ENCODE measurements at places on chromosomes 16 and 17. TPM values are rescaled to one million over a fixed set of nuclear protein-coding genes. Genes with fewer than 3 reads are reported as not detected.

GRCh38 chr16:11234884-11235702 is 20.9 kb downstream of the SOCS1 start:
- H3K36me3 ChIP-seq: peaks cover 1% of the 10 kb centered on the region
- peak overlapping the region; percentile 75 for H3K27ac ChIP-seq
- DNase-seq: no peak

GRCh38 chr16:67666032-67666551 is 458 bp downstream of the ENKD1 start:
- no peak for DNase-seq
- peaks cover 43% of the 10 kb centered on the region for H3K4me1 ChIP-seq
- no peak overlapping the region for H3K27ac ChIP-seq
- H3K36me3 ChIP-seq: no peaks in the 10 kb centered on the region
- H3K27me3 ChIP-seq: no peaks in the 10 kb centered on the region

Gene LYRM9
- 5.9 TPM for total RNA-seq

Gene FOXN1
- not detected for total RNA-seq

Gene OTOA
- 0.17 TPM for total RNA-seq
